ENCODE measurements at places on chromosomes 7 and 10.

GRCh38 chr7:4134631-4135030 is 547.5 kb upstream of the FOXK1 start:
- no peak for DNase-seq

- no peak for DNase-seq
Observed at GRCh38 chr10:15152556-15152955, 15.9 kb downstream of the NMT2 start.

DNA sequence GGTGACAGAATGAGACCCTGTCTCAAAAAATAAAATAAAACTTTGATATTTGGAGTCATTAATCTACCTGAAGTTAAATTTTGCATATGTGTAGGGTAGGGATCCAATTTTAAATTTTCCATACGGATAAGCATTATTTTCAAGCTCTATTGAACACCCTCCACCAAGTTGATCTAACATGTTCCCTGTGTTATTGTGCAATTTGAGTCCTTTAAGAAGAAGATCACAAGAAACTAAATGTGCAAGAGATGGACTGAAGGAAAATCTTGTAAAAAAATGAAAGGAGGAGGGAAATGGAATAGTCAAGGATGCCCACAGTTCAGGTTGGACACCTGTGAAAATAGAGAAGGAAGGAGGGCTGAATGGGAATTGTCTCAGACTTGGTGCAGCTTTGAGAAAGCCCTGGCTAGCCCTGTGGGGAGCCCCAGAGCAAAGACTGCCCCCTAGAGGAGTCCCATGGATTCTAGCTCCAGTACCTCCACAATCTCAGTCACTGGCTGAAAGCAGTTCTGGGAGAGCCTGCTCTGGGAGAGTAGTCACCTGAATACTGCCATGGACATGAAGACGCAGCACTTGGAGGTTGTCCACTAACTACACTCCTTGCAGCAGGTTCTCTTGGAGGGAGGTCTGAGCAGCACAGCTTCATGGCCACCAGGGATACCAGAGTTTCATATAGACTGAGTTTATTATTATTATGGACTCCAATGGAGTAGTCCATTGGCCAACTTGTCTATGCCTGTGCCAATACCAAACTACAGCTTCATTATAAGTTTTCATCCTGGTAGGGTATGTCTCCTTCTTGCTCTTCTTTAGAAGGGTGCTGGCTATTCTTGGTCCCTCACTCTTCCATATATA is 5.7 kb upstream of the TIAL1 start:
- DNase-seq: no peak

DNA sequence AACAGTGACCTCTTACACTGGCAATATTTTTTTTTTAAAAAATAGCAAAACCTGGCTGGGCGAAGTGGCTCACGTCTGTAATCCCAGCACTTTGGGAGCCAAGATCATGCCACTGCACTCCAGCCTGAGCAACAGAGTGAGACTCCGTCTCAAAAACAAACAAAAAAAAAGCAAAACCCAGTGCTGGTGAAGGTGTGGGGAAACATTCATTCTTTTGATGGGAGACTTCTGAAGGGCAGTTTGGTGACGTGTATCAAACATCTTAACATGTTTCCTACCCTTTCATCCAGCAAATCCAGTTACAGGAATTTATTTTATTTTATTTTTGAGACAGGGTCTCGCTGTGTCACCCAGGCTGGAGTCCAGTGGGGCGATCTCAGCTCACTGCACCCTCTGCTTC is 58.0 kb downstream of the CHST3 start:
- no peak for DNase-seq

- DNase-seq: no peak
Observed at GRCh38 chr7:498678-499641, 20.7 kb downstream of the PDGFA start.

- no peak for DNase-seq
Observed at GRCh38 chr10:77463967-77464745, 173.5 kb downstream of the KCNMA1 start.

DNA sequence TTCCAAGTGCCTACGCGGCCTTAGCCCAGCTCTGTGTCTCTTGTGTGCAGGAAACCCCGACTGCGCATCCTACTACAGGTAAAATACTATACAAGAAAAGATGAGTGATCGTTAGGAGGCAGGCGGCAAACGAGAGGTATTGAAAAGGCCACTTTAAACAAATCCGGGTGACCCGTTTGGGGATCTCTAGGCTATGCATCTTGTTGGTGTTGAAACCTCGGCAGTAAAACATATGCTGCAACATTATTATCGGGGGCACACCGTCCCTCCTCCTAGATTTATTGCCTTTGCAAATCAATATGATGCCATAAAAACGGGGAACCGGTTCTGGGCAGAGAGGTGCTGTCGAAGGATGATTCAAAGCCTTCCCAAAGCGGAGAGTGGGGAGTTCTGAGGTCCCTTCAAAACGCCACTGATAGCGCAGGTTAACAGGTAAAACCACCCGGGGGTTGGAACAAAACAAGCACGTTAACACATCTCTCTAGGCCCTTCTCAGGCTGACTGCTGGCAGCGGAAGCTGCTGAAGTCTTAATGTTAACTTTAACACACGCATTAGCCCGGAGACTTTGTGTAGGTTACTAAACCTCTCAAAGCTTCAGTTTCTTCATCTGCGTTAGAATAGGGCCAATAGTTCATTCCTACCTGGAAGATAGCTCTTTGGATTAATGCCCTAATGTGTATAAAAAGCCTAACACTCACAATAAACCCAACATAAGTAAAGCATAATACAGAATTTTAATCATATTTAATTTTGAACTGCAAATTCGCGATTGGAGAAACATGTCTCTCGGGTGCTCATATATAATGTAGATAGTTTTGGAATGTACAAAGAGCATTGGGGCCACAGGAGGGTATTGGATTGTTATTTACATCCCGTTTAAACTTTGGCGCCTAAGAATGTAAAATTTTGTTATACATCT is 2.6 kb upstream of the TBX20 start:
- DNase-seq: no peak

DNA sequence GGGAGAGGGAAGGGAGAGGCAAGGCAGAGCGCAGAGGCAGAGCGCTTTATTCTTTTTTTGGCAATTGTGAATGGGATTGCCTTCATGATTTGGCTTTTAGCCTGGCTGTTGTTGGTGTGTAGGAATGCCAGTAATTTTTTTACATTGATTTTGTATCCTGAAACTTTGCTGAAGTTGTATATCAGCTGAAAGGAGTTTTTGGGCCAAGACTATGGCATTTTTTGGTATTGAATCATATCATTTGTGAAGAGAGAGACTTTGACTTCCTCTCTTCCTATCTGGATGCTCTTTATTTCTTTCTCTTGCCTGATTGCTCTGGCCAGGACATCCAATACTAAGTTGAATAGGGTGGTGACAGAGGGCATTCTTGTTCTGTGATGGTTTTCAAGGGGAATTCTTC is 291.3 kb downstream of the REEP3 start:
- DNase-seq: no peak

DNA sequence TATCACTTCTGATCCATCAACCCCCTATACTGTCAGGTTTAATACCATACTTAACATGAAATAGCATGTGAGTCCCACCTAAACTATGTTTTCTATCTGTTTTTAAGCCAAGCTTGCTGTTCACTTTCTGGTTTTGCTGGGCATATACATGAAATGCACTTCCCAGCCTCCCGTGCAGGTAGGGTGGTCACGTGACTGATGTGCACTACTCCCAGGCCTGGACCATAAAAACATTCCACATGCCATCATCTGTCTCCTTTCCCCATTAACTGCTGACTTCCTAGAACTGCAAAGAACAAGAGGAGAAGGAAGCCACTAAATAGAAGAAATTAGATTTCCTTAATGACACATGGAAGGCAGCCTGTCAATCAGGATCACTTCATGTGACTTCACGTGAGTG is 40.1 kb upstream of the CALD1 start:
- DNase-seq: no peak

- DNase-seq: peak; percentile 92
Observed at GRCh38 chr10:133258818-133259601, 17.7 kb downstream of the ADAM8 start.

GRCh38 chr7:66597461-66597860 is 31.2 kb upstream of the KCTD7 start:
- DNase-seq: no peak

- DNase-seq: no peak
Observed at GRCh38 chr10:8502573-8502972, 448.1 kb downstream of the GATA3 start.

DNA sequence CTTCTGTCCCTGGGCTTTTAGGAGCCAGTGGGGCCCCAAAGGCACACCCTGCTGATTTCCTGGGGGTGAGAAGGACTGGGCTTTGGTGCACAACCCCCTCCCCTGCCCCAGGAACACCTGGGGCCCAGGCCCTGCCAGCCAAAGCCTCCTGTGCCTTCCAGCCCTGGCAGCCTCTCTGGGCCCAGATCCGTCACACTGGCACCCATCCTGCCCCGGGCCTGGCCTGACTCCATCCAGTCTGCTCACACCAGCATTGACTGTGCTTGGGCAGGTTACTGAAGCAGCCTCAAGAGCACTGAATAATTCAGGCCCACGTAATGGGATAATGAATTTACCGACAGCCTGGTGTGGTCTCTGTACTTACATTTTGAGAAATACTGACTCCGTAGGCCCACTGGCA is 12.0 kb upstream of the COMTD1 start:
- no peak for DNase-seq

- DNase-seq: no peak
Observed at GRCh38 chr7:27616914-27617548, 45.7 kb downstream of the HIBADH start.

DNA sequence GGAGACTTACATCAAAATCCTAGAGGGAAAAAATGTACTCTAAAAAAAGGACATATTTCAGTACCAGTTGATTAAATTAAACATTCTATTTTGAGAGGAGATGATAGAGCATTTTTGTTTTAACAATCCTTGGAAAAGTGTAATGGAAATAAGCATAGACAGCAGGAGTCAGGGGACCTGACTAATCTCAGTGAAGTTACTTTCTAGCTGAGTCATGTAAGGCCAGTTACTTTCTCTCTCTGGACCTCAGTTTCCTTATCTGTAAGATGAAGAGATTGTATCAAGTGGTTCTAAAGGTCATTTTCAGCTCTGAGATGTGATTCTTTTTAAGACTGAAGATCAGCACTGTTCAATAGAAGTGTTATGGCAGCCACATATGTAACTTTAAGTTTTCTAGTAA is 44.1 kb downstream of the VTI1A start:
- DNase-seq: no peak

- DNase-seq: no peak
Observed at GRCh38 chr10:84523526-84523925, 195.1 kb downstream of the CCSER2 start.

DNA sequence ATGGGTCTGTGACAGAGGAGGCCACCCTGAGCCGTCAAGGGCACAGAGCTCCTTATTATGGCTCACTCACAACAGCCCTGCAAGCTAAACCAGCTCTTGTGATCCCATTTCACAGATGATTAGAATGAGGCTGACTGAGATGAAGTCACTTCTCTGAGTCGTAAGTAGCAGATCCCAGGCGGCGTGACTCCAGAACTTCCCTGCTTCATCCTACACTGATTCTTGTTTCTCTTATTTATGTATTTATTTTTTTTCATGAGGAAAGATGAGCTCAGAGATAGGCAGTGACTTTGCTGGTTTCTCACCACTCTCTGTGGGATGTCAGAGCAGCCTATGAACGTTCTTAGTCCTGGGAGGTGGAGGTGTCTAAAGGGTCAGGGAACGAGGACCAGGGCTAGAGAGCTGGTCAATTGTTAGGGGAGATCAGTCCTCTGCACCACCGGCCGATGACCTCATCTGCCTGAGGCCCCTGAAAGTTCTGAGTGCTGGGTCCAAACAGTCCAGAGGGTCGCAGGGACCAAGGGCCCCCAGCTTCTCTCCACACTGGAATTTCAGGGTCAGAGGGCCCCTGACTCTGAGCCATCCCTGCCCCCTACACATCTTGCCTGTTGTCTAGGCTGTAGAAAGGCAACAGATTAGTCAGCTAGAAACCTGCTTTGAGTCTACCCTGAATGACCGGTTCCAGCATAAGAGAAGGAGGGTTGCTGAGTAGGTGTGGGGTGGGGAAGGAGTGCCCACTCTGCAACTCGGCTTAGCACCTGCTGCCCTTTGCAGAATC is 17.9 kb downstream of the CLRN3 start:
- no peak for DNase-seq

DNA sequence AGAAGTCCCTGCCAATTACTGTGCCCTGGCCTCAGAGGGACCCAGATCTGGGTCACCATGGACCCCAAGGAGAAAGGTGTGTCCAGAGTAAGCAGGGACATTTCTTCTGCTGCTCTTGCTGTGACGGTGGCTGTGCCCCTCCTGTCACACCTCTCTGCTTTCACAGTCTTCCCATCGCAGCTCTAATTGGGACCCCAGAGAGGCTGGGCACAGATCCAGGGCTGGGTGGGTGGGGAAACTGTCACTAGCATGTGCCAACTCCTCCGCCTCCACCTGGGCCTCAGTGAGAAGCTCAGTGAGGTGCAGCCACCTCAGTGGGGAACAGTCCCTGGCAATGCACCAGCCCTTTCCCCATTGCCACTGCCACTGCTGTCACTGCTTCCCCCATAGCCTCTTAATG is 37.3 kb upstream of the ADCYAP1R1 start:
- no peak for DNase-seq

DNA sequence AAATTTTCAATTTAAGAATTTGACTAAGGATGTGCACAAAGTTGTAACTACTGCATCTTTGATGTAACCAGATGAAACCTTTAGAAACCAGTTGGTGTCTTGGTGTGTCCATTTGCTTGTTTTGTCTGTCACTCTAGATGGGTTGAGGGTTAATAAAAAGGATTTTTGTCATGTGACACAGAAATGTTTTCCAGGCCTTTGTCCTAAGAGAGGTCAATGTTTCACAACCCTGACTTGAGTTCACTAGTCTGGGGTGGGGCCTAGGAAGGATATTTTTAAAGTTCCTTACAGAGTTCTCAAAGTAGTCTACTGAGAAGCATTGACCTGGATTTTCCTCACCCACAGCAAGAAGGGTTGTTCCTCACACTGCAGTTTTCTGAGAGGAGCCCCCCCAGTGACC is 90.3 kb downstream of the HERPUD2 start:
- no peak for DNase-seq

DNA sequence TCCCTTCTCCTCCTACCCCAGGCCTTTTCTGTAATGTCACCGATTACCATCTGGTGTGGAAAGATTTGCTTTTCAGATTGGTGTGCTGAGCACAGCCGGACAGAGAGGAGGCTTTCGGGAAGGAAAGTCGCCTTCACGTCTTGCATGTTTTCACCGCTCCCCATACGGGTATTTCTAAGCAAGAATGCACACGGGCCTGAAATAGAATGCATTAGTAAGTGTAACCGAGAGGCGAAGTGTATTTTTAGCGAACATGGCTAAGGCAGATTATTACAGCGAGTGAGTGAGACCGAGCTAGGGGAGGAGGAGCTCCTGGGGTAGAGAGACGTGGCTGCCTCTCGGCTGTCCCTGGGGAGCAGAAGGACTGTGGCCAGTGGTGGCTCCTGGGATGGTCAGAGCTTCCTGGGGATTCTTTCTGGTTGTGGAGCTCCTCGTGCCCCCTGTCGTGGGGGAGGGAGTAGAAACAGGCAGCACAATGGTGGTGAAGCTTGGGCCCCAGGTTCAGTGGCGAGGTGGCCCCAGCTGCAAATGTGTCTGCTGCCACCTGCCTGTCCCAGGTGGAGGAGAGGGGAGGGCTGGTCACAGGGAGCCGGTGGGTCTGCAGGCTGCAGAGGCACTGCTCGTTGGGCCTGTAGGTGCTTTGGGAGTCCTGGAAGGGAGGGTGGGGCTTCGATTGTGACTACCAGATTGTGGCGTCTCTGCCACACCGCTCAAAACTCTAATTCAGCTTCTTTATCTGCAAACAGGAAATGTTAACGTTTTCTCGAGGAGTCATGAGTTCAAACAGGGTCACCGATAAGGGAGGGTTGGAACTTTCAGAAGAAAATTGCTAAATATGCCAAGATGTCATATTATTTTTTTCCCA is 135.8 kb downstream of the CAMK1D start:
- DNase-seq: peak; percentile 65

- no peak for DNase-seq
Observed at GRCh38 chr7:193481-194251, 1.3 kb downstream of the FAM20C start.

All from femur (tissue), 1 donor.